ENCODE measurements at places on chromosomes 1 and 21.

- no peak for DNase-seq
These were observed 29.4 kb upstream of the PEX10 start for GRCh38 chr1:2441746-2442145.

DNA sequence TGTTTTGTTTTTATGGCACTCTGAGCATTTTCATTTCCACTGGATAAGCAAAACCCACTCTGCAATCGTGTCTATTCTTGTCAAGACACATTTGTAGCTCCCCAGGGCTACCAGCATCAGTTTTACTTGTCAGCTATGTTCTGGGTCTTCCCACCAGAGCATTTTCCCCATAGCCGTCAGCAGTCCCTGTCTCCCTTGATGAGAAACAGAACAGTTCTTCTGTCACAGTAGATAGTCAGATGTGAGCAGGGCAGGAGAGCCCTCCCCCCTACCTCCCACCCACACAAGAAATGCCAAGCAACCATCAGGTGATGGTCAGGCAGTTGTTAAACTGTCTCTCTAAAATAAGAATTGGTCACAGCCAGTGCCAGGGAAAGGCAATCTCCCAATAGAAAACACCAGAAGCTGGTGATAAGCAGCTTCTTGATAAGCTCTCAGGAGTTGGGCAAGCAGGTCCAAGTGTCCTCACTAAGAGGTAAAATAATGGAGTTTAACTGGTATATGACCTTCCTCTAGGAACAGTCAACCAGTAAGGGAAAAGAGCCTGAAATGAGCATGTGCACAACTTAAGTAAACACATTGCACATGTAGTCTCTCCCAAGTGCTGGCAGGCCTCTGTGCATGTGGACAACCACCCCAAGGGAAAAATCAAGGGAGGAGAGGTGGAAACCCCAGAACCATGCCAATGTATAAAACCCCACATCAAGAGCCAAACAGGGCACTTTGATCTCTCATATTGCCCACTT is 208.2 kb downstream of the S1PR1 start:
- DNase-seq: no peak

- no peak for DNase-seq
These were observed at the start of gene FCRLA for GRCh38 chr1:161706482-161707347. FCRLA (plus strand) TSS chr1:161707229; CDS start chr1:161707265, 36 bp downstream.

- DNase-seq: peak; percentile 48
These were observed at the start of gene DISP3 for GRCh38 chr1:11478571-11479374. DISP3 (plus strand) TSS chr1:11479155; CDS start chr1:11500993, 21,838 bp downstream.

GRCh38 chr1:192588546-192588945 is 13.0 kb downstream of the RGS1 start:
- no peak for DNase-seq

DNA sequence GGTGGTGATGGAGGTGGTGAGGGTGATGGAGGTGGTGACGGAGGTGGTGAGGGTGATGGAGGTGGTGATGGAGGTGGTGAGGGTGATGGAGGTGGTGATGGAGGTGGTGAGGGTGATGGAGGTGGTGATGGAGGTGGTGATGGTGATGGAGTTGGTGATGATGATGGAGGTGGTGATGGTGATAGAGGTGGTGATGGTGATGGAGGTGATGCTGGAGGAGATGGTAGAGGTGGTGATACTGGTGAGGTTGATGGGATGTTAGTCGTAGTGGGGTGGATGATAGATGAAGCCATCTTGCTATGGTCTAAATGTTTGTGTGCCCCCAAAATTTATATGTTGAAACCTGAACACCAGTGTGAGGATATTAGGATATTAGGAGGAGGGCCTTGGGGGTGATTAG is 25.3 kb upstream of the IFNLR1 start:
- DNase-seq: no peak

DNA sequence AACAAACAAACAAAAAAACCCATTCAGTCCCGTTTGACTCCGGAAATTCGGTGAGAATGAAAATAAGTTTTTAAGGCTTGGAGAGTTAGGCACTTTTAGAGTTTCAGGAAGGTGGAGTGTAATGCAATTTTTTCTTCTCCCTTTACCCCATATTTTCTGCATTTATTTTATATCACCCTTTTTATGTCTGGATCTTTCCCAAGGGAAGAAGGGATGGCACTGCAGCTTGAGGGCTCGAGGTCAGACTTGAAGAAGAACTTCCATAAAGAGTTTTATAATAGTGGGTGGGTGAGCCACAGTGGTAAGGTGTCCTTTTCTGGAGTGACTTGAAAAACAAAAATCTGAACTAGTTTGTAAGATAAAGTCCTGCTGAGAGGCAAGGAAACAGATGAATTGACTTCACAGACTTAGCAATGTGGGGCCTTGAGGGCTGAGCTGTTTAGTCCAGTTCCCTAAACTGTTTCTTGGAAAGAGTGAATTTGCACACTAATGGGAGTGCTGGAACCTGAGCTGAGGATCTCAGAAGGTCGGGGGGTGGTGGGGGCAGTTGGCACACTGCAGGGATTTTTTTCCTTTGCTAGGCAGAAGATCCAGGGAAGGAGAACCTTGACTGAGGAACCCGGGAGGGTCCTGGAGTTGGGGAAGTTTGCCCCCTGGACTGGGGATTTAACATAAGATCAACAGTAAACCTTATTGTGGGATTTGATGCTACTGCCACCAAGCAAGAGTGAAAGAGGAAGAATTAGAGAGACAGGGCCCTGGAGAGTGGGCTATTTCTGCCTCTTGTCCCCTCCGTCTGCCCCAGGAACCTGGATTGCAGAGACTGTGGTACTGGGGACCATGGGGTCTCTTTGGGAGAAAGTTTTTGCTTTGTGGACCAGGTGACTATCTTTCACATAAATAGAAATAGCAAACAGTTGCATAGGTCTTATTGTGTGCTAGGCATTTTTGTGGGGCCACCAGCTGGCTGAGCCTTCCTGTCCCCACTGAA is 1.8 kb upstream of the MEX3A start:
- DNase-seq: no peak

GRCh38 chr1:198167436-198167934 is 10.7 kb downstream of the NEK7 start:
- DNase-seq: no peak

DNA sequence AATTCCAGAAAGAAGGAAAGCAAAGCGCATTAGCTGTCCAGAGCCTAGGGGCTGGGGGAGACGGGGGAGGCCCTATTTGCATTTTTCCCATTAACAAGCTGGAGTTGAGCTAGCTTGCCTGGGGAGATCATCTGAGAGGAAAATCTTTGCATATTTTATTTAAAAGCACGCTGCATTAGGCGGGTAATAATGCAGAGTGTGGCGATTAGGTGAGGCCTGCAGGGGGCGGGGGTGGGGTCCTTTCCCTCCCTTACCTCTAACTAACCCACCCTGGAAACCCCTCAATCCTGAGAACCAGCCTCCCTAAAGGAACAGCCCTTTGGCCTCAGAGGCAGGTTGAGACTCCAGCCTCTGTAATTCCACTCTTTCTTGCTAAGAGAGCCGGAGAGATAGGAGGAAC is 16.2 kb downstream of the C1orf216 start:
- no peak for DNase-seq

DNA sequence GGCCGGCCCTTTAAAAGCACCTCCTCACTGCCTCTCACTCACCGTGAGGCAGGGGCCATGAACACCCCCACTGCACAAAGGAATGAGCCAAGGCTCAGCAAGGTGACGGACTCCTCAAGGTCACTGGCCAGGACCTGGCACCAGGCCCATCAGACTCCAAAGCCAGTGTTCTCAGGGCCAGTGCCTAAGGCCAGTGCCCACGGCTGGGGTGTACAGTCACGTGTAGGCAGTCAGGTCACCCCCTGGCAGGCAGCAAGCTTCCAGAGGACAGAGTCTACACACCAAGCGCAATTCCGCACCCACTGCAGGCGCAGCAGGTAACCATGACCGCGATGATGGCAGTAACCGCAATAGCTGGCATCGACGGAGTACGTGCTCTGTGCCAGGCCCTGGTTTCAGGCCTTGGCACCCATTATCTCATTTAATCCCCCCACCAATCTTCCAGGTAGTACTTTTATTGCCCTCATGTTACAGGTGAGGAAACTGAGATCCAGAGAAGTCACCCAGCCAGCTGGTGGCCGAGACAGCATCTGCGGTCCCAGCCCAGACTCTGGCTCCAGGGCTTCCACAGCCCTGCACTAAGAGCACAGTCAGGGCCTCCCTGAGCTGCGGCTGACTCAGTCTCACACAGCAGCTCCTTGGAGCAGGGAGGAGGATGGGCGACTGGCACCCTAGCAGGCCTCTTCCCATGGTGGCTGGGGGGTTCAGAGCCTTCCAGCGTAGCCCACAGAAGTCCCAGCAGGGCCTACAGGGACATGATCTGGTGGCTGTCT is 27.0 kb downstream of the RAP1GAP start:
- DNase-seq: no peak

All from activated gamma-delta T cell treated with anti-CD3 and anti-CD28 coated beads, Interleukin-2, amount 50 U/mL, for 16 hours (primary cell).